Hippocampal formation (tissue), 2 donors: ENCODE measurements at places on chromosomes 12 and 14.

DNA sequence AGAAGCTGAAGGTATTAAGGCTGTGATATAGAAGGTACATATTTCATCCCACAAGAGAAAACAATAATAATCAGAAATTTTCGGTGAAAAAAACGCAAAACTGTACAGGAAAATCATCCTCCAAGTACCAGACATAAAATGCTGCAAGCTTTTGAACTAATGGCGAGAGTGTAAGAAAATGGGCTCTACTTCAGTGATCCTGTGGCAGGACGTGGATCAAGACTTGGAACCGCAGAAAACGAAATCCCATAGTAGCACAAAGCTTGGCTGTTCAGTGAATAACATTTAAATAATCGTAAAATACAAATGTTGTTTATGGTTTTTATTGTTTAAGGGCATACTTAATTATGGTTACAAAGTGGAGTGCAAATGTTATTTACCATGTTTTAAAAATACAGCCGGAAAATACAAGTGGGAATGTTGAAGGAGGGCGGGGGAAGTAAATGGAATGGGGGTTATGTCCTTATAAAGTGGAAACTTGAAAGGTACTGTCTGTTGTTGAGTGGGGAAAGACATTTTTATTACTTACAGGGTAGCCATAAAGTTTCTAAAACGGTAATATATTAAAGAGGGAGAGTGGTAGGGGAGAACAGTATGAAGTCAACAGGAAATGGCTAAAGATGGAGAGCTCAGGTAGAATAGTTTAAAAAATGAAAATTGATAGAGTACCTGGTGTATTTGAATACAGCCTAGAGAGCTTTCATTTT lies 1.1 kb downstream of the SMIM10L1 start:
- DNase-seq, result peak; percentile 15

DNA sequence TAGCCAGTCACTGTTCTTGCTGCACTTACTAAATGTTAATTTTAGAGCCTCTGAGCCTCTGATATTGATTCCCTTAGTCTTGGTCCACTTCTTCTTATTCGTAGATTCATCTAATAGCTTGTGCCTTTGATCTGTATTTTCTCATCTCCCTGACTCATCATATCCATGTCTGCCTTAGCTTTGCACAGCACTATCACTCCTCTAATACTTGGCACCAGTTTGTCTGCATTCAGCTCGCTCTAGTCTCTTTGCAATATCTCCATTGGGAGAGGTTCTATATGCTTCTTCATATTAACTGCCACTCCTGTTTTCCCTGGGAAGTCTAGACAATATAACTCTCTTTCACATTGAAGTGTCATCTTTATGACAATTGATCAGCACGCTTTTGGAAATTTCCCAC lies 68.5 kb upstream of the CSRP2 start:
- DNase-seq, result no peak

GRCh38 chr12:13503094-13503835 lies 306.7 kb downstream of the EMP1 start:
- DNase-seq, result no peak

- DNase-seq, result no peak
Measured at GRCh38 chr14:71309756-71310155, 402.5 kb downstream of the PCNX1 start.

DNA sequence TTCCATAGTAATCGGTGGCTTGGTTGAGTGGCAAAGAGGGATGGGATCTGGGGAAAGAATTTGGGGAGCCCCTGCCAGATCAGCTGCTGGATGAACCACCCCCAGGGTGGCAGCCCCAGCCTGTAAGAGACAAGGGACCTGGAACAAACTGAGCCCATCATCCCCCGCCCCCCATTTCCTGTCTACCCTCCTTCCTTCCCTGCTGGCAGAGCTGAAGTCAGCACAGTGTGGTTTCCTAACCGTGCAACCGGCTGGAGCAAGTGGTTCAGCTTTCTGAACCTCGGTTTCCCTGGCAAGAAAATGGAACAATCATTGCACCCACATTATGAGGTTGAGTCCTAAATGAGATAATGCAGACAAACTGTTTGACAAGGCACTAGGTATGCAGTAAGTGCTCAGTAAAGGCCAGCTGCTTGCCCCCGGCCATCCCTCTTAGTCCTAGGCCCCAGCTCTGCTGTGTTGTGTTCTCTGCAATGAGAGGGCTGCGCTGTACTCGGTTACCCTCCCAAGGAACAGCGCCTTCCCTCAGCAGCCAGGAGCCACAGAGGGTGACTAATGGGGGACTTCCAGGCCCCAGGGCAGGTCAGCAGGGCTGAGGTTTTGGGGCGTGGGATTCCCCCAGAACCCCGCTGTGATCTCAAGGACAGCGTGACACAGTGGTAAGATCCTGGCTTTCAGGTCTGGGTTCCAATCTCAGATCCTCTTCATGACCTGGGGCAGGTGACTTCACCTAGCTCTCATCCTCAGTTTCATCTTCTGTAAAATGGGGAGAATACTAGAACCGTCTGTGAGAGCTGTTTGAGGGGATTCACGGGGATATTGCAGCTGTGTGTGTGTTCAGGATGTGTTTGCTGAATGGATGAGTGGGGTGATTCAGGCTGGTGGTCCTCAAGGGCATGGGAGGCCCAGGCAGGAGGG lies 16.5 kb downstream of the SELPLG start:
- no peak for DNase-seq

DNA sequence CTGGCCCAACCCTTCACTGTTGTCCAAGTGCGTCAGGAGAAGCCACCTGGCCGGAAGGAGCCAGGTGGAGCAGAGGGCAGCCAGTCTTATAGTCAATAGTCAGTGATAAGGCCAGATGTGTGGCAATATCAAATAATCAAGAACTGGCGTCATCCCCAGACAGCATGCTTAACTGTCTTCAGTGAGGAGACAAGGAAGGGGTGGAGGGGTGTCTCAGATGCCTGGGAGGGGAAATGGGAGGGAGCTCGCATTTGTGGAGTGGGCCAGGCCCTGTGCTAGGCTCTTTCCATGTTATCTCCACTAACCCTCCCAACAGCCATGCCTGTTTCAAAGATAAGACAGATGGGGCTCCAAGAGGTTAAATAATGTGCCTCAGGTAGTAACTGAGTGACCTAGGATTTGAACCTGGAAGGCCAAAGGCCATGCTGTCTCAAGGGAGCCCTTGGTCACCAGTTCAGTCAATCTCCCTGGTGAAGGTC lies 48.9 kb upstream of the FOS start:
- DNase-seq, result no peak

DNA sequence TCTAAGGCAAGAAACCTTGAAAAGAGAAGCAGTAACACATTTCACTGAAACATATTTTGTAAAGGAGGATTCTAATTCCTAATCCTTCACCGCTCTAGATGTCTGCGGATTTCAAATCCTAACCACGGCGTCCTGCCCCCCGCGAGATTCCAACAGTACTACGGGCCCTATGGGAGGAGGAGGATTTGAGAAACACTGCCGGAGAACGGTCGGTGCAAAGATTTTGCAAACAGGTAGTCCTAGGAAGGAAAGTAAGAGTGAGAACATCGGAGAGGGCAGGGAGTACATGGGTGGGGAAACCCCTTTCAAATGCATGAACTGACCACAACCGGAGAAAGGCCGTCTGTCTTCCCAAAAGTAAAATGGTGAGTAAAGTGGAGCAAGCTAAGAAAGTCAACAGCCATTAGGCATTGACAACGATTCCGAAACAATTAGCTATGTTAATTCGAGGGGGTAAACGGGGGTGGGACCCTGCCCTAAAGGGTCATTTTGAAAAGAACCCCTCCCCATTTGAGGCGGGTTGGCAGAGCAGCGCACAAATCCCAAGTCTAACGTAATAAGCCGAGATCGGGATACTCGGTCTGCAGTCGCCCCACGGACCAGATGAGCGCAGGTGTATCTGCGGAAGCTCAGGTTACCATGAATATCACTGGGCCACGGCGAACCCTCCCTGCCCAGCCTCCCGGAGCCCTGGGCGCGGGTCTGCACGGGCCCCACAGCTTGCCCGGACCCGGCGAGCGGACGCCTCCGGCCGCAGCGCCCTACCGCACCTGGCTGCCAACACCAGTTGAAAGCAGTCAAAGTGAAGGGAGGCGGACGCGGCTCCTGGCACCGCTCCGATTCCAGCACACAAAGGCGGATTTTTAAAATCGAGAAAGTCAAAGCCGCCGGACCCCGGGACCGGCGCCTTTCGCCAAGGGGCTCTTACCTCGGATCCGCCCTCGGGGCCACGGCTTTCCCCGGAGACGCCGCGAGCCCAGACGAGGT lies 662 bp downstream of the EPS8 start:
- DNase-seq, result peak; percentile 39

DNA sequence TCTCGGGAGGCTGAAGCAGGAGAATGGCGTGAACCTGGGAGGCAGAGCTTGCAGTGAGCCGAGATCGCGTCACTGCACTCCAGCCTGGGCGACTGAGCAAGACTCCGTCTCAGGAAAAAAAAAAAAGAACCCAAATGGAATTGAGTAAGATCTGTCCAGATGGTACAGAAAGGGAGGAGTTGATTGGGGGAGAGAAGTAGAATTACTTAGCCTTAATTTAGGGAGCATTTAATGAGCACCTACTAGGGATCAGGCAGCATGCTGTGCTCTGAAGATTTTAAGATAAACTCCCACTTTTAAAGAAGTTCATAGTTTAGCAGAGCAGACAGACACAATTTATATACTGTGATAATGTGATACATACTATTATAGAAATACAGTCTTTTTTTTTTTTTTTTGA lies 4.5 kb downstream of the RAB5B start:
- DNase-seq, result no peak

- DNase-seq, result peak; percentile 44
Measured at GRCh38 chr14:24965934-24966578, 83.9 kb downstream of the STXBP6 start.

DNA sequence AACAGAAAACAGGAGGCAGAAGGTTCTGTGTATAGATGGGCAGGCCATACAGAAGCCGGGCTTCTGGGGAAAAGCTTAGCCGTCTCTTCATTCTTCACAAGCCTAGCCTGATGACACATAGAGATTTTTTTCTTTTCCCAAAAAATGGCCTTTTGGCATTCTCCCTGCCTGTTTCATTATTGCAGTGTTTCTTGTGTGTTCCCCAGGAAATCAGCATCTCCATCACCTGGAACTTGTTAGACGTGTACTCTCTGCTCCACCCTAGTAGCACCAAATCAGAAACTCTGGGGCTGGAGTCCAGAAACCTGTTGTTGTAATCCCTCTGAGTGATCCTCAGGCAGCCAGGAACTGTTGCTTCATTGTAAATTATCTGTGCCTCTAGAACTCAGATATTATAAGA lies 388.1 kb downstream of the CCDC91 start:
- DNase-seq, result no peak

GRCh38 chr12:116425256-116426193 lies 133.7 kb upstream of the MAP1LC3B2 start:
- no peak for DNase-seq

DNA sequence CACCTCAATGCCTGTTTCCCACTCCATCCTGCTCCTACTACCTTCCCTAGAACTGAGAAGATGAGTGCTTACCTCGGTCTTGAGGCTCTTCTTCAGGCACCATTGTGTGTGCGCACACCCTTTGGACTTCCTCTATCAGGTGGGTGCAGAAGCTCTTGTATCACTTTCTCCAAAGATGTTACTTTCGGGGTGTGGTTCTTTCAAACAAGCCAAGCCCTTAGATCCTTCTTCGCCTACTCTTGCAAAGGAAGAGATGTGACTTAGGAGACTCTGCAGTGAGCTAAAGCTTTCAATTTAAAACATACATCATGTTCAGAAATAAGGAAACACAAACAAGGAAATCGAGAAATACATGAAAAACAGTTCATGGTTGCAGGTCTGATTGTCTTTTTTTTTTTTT lies at the start of gene CLEC4C:
TSS of gene CLEC4C (minus strand) at position 130 of the 400 bp plus-strand sequence. CDS start at position 103, 27 bp downstream.
- DNase-seq, result no peak

GRCh38 chr14:86708846-86709339 lies 1178.9 kb downstream of the FLRT2 start:
- DNase-seq, result no peak

- peak; percentile 56 for DNase-seq
Measured at GRCh38 chr14:50773632-50774541, 57.1 kb downstream of the NIN start.

GRCh38 chr12:89154743-89155499 lies 197.4 kb downstream of the DUSP6 start:
- no peak for DNase-seq

GRCh38 chr12:120481022-120481767 lies 11.6 kb upstream of the SRSF9 start:
- DNase-seq, result no peak

DNA sequence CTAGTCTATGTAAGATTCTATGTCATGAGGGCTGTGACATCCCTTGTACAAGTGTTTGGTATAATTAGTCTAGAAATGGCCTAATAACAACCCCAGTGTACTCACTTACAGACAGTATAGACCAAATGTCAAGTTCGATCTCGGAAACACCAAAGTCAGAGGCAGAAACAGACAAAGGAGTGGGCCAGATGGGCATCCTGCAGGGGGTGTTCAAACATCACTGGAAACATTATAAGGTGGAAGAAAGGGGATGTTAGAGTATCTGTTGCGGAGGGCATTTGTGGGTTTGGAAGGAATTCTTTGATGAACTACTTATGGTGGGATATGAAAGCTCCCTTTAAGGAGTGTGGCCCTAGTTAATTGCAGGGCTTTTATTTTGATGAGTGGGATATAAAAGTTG lies 134.6 kb downstream of the ESR2 start:
- no peak for DNase-seq

DNA sequence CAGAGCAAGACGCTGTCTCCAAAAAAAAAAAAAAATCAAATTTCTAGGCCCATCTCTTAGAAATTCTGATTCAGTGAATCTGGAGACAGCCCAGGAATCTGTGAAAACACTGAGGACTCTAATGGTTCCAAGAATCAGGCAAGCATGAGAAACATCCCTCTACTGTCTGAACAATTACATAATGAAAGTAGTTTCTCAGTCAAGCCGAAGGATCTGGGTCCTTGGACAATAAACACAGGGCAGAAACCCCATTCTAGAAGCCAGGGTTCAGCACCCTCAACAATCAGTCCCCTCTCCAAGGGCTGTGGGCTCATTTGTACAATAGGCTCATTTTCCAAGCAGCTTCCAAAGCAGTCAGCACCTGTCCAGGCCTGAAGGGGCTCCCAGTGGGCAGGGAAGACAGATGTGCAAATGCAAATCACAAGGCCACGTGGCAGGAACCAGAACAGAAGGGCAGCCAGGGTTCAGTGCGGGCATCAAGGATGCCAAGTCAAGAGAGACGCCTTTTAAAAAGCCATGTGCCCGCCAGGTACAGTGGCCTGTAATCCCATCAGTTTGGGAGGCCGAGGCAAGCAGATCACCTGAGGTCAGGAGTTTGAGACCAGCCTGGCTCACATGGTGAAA lies 96.1 kb downstream of the KSR2 start:
- peak; percentile 13 for DNase-seq

GRCh38 chr14:52244328-52244727 lies 23.2 kb upstream of the PTGDR start:
- DNase-seq, result no peak
